Activated T-helper 1 cell treated with anti-CD3 and anti-CD28 coated beads, Interleukin-2, amount 50 U/mL, for 16 hours (primary cell): ENCODE measurements at places on chromosomes 2 and 18.

GRCh38 chr2:185607945-185608344 lies 130.7 kb upstream of the FSIP2 start:
- no peak for DNase-seq

- no peak for DNase-seq
Measured at GRCh38 chr2:171592036-171592555, 69.8 kb downstream of the CYBRD1 start.

GRCh38 chr2:68943581-68944568 lies 8.8 kb downstream of the GKN2 start:
- peak; percentile 12 for DNase-seq

DNA sequence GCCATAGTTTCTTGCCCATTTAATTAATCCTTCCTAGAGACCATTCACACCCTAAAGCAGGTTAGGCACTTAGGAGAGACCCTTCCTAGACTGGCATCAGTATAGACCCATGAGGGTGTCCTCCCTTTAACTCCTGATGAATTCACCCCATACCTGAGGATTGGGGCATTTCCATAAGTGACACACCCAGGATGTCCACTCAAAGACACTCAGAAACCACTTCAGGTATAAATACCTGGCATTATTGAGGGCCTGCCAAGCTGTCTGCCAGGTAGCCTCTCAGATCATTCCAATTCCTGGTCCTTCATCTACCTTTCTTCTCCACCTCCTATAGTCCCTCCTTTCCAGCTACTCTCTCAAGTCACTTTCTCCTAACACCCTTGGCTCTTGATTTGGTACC lies 57.5 kb upstream of the SLC14A2 start:
- no peak for DNase-seq

DNA sequence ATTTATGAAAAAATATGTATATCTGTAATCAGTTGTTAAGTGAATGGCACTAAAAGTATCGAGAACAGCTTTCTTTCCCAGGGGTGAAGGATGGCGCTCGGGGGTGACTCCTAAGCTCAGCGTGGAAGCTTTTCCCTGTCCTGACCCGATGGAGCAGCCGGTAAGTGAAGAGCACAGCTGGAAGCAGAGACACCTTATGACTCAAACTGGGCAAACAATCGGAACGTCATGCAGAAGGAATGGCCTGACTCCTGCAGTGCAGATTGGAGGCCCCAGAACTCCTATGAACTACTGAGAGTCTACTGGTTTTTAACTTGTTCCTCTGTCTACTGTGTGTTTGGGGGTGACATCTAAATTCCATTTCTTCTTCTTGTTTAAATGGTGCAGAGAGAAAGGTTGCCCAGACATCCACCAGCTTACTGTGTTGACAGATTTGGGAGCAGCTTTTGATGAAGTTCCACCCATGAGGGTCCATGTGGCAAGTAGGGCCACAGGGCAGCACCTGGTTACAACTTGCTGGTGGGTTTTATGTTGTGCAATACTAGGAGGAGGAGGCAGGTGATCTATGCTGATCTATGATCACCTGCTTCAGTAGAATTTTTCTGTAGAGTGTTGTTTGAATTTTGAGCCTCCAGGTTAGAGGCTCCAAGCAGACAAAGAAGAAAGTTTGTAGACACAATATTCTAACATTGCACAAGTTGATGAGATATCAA lies 52.8 kb upstream of the TMEM182 start:
- no peak for DNase-seq

DNA sequence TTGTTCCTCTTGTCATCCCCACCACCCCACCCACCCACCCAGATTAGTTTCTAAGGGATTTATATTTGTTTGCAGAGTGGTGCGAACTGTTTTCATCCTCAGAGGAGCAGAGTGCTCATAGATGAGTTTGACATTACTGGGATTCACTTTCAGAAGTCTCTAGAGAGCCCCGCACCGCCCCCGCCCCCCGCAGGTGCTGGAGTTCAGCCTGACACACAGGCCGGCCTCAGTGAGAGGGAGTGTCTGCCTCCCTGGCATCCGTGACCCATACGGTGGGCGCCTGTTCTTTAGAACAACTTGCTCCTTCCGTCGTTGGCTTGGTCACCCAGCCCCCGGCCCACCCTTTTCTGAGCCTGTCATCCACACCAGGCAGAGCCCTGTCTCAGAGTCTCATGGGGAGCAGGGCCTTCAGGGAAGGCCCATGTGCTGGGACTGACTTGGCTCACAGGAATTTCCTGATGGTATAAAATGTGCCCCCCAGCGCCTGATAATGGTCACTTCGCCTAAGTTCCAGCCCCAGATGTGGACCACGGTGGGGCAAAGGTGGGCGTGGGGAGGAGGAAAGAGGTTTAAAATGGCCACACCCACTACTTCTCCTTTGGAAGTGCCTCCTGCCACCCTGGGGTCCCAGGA lies 44.3 kb downstream of the HPCAL1 start:
- DNase-seq: no peak

- DNase-seq: no peak
Measured at GRCh38 chr2:154433010-154433409, 265.5 kb upstream of the KCNJ3 start.

DNA sequence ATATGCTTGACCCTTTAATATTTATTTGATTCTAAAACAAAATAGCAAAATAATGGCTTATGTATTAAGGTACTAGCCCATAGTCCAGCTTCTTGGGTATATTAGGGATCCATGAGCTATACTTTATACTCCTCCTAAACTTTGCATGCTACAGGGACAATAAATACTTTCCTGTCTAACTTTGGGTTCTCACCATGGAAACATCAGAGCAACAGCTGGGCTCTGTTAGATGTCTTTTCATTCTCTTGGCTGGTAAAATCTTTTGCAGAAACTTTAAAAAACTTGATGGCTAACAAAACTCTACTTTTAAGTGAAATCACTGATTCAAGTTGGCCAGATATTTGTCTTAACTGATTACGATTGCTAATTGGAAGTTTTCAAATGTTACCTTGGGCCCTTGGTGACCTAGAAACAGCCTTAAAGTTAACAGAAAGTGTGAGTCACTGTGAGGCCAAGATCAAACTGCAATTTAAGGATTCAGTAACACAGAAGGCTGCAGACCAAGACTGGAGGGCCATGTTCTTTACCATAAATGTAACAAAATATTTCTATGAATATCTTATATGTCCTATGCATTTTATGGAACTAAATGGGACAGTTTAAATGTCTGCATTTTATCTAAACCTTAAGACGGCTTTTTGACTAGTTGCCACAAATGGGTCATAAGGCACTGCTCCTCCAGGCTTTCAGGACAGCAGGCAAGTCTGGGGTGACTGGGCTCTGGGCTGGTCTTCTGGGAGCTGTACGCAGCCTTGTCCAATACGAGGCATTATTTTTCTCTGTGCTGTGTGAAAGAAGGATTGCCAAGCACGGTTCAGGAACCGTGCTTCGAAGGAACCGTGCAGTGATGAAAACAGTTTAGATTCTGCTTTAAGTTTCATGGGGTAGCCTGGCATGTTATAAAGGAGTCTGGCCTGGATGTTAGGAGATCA lies 188.5 kb downstream of the TPGS2 start:
- DNase-seq: no peak

GRCh38 chr2:174607989-174608865 lies 10.6 kb upstream of the WIPF1 start:
- peak; percentile 22 for DNase-seq

DNA sequence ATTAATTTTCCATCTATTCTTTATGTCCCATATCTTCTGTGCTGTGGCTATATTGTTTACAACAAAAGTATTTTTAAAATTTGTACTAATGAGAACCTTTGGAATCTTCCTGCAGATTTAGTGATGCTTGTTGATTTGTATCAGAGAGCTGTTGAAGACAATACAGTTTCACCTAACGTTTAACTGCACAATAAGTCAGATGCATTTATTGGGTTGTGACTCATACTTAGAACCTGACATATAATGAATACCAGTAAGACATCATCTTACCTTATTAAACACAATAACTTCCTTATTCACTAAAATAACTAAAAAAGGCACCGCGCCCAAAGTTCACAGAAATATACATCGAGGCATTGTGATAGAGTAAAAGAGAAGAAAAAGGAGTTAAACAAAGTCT lies 43.8 kb upstream of the IL1R1 start:
- no peak for DNase-seq

- peak; percentile 17 for DNase-seq
Measured at GRCh38 chr2:200905618-200906296, 16.6 kb downstream of the NIF3L1 start.

DNA sequence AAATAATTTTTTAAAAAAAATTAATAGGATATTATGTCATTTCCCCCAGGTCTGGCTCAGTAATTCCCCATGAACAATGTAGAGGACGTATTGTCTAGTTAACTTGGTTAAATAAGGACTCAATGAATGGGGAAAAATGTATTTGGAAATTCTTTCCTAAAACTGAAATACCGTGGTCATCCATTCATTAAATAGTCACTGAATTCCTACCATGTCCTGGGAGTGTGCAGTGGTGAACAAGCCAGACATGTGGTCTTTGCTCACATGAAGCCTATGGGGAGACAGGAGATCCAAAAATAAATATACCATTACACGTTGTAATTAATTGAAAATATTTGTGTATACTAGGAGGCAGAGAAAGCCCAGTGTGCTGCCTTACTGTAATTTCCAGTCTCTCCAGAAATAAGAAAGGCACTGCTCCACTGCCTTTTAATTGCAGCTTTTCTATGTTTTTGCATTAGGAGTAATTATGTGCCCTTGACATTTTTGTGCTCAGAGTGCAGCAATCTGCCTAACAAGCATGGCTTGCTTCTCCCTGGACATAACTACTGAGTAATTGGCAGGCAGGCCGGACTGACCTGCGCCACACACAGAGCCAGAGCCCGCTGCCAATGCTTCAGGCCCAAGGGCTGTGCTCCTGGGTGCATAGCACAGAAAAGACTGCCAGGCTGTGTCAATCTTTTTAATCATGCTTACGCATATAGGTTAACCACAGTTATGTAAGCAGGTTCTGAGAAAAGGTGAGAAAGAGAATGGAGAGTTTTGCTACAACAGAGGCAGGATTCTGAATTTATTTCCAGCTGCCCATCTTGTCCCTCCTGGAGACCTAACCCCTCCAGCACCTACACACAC lies 22.2 kb upstream of the TTC39C start:
- DNase-seq: no peak

DNA sequence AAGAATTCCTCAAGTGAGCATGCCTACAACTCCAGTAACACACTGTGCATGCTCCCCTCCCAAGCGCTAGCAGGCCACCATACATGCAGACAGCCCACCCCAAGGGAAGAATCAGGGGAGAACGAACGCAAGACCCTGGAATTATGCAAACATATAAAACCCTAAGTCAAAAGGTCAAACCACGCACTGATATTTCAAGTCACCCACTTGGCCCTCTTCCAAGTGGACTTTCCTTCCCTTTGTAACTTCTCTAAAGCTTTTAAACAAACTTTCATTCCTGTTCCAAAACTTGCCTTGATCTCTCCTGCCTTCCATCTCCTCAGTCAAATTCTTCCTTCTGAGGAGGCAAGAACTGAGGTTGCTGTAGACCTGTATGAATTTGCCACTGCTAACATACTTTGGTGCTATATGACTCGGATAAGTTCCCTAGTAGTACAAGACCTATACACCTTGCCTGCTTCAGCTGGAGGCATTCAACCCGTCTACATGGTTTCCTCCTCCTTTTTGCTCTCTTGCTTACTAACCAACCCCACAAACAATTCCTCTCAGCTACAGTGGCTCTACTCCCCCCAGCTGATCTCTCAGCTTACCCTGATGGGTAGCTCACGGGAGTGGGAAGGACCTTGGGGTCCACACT lies 11.1 kb upstream of the RPIA start:
- no peak for DNase-seq

- no peak for DNase-seq
Measured at GRCh38 chr2:232839411-232840079, 30.5 kb upstream of the SNORC start.

GRCh38 chr2:226002438-226002837 lies 602.9 kb downstream of the NYAP2 start:
- DNase-seq: no peak

GRCh38 chr2:224400886-224401632 lies 848 bp downstream of the FAM124B start:
- no peak for DNase-seq
